ENCODE measurements at places on chromosomes 11 and 22.

DNA sequence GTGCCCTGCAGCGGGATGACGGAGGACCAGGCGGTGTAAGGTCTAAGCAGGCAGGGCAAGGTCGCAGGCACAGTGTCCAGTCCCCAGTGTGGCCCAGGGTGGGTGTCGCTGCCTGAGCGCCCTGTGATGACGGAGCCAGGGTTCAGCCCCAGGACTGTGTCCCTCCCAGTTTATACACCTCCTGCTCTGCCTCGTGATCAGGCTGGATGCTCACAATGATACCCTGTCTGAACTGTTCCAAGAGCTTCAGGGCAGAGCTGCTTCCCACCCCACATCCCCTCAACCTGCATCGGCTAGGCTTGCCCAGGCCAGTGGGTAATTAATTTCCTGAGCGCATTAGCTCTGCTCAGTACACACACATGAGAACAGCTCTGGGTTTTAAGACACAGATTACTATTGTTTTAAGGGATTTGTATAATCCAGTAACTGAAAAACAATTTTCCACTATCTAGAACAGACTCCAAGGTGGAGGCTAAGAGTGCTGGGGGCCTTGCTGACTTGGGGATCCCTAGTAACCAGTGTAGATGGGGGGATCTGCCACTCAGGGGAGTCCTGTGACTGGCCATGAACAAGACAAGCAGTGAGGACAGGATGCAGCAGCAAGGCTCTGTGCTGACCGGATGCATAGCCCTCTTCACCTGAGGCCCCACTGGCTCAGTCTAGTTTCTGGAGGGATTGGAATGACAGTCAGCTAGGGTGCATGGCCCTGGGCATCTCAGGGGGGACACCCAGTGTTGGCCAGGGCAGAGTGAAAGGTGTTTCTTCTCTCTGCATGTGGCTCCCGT lies 34.1 kb downstream of the GNAZ start:
- no peak for DNase-seq

GRCh38 chr11:63682066-63683021 lies 1.0 kb downstream of the RTN3 start:
- no peak for DNase-seq

GRCh38 chr11:84437071-84437980 lies 1151.2 kb upstream of the CCDC90B start:
- no peak for DNase-seq

GRCh38 chr11:86990031-86990430 lies 34.8 kb upstream of the FZD4 start:
- DNase-seq = no peak

GRCh38 chr11:39817241-39817640 lies 1642.2 kb downstream of the LRRC4C start:
- DNase-seq = no peak

DNA sequence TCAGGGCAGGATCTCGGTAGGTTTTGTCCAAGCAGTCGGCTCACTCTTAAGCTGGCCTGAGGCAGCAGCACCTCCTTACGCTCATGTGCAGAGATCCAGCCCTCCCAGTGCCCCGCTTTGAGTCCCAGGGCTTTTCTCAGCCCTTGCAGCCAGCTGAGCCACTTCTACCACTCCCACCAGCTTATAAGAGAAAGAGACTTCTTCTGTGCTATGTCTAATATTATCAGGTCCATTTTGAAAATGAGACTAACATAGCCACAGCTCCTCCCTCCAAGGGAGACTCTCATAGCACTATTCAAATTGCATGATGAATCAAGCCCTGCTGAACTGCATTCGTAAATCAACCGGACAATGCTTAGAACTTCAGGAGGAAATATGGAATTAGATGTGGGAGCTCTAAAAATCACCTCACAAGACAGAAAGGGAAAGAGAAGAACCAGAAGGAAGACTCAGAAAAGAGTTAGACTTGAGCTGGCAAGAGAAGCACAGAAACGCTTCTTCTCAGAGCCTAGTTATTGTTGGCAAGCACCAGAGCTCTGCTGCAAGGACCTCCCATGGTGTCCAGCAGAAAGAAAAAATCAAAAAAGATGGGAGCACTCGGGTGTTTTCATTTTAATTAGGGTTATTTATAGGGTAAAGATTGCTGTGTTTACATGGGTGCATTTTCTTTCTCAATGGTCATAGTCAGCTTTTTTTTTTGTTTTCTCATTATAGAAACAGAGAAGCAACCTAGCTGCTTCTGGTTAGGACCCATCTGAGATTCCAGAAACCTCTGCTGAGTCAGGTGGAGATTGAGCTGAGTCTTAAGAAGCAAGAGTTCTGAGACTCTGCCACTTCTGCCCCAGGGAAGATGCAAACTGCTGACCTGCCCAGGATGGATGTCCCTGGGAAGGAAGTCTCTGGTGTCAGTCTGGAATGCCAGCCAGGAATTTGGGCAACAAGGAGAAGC lies 181.4 kb downstream of the ETS1 start:
- DNase-seq = no peak

- no peak for DNase-seq
Measured at GRCh38 chr11:80104191-80104590, 663.4 kb upstream of the TENM4 start.

DNA sequence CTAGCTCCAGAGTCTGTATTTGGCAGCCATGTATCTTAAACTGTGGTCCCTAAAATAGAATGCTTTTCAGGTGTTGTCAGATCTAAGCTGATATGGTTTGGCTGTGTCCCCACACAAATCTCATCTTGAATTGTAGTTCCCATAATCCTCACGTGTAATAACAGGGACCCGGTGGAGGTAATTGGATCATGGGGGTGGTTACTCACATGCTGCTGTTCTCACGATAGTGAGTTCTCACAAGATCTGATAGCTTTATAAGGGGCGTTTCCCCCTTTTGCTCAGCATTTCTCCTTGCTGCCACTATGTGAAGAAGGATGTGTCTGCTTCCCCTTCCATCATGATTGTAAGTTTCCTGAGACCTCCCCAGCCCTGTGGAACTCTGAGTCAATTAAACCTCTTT lies 199.9 kb upstream of the ISX start:
- no peak for DNase-seq

DNA sequence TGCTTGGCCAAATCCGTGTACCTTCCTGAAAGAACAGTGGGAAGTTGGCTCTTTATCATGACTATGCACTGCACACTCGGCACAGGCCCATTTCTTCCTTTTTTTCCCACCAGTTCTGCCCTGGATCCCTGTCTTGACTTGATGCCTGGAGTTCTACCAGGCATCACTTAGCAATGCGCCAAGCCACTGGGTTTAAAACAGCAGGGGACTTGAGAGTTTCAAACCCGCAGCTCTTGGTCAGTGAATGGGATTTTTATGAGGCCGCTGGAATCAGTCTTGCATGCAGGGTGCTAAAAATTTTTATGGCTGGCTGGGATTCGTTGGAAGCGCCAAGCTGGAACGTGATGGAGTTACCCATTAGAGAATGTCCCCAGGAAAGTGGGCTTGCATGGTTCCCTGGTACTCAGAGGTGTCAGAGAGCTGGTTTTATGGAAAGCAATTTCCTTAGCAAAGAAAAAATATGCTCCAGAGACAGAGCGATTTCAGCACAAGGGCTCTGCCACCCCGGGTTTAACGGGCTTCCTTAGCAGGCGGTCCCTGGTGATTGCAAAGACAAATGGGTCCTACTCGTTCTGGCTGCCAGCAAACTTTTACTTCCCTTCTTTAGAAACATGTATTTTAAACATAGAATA lies 432.9 kb downstream of the TENM4 start:
- DNase-seq = no peak

- DNase-seq = no peak
Measured at GRCh38 chr11:79963856-79964645, 523.2 kb upstream of the TENM4 start.

- DNase-seq = no peak
Measured at GRCh38 chr22:31082606-31083376, 1.7 kb downstream of the SMTN start.

DNA sequence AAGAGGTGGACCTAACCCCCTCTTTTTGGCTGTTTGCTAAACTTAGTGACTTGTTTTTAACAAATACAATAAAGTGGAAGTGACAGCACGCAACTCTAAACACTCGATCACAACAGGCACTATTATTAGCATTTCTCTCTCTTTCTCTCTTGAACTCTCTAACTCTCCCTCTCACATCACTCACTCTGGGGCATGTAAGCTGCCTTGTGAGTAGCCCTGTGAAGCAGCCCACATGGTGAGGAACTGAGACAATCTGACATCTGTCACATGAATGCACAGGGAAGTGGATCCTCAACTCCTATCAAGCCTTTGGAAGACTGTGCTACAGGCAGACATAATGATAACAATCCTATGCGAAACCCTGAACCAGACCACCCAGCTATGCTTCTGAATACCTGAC lies 609.0 kb upstream of the CNTN5 start:
- DNase-seq = no peak

DNA sequence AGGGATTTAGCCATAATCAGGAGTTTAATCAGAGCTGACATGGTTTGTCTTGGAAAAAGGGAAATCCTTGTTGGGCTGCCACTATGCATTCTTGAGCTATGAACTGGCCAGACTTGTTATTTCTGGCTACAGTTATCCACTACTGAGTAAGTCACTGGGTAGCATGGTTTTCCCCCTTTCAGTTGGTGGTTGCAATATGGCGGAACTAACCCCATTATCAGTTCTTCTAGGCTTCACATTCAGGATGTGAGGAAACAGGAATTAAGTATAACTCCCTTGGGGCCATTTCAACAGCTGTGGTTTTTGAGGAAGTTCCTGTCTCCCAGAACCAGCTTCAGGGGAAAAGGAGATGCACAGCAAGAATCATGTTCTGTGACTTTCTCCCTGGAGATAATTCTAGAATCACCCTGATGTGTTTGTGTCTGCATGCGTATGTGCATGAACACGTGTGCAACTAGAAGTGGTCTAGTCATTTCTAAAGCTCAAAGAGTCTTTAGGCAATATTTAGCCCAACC lies 103.0 kb upstream of the CD44 start:
- DNase-seq = no peak

- no peak for DNase-seq
Measured at GRCh38 chr22:45572444-45572843, 69.8 kb downstream of the FBLN1 start.

DNA sequence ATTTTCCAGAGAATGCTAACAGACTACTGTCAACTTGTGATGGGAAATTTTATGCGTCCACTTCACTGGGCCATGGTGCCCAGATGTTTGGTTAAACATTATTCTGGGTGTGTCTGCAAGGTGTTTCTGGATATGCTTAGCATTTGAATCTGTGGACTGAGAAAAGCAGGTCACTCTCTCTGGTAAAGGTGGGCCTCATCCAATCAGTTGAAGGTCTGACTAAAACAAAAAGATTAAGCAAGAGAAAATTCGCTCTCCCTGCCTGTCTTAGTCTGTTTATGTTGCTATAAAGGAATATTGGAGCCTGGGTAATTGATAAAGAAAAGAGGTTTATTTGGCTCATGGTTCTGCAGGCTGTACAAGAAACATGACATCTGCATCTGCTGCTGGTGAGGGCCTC lies 32.1 kb upstream of the CD81 start:
- no peak for DNase-seq

- DNase-seq = no peak
Measured at GRCh38 chr11:17163736-17164135, 44.0 kb downstream of the PIK3C2A start.

GRCh38 chr11:35357923-35358322 lies 61.4 kb downstream of the SLC1A2 start:
- no peak for DNase-seq

GRCh38 chr22:31954535-31955523 lies 10.5 kb downstream of the YWHAH start:
- DNase-seq = no peak

GRCh38 chr11:114168691-114169090 lies 109.2 kb downstream of the ZBTB16 start:
- DNase-seq = no peak

- peak; percentile 56 for DNase-seq
Measured at GRCh38 chr11:46308631-46309419, 31.4 kb downstream of the CREB3L1 start.

DNA sequence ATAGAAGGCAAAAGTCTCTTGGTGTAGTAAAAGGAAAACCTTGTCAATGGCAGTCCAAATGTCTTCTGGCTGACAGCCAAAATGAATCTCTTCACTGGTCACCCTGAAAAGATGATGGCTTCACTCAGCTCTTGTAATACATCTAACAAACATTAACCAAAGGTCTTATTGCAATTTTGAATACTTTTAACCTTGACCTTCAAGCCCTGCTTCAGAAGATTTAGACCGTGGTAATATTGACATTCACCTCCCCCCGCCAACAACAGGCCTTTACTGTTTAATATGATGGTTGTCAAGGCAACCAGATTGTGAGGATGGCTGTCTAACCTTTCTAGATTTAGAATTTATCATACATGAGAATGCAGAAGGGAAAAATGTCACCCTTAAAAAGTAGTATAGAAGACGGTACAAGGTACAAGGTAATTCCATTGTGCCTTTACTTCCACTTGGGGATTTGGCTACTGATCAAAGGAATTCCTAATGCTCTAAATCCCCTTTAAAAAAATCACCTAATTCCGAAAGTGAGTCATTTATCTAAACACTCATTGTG lies 342.3 kb downstream of the LARGE1 start:
- no peak for DNase-seq

GRCh38 chr11:74341921-74342320 lies 30.5 kb upstream of the P4HA3 start:
- DNase-seq = no peak

DNA sequence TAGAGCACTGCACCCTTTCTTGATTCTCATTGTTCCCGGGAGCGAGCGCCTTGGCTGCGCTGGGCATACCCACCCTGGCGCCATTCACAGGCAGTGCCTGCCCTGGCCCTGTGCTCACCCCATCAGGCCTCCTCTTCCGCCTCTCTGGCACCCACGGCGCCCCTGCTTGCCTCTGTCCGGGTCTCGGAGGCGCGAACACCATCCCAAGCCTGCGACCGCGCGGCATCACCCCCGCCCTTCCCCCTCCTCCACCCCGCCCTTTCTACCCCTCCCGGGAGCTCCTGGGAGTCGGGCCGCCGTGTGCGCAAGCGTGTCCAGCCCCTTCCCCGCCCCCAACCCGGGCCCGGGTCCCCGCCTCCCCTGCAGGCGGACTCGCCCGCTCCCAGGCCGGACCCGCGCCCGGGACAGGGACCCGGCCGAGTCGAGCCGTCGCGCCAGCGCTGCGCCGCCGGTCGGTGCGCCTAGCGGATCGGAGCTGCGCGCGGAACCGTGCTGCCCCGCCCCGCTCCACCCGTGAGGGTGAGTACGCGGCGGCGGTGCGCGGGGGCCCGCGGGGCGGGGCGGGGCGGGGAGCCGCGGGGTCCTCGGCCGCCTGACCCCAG lies at the start of gene ST3GAL4:
Gene ST3GAL4, plus strand, starts transcription at position 363 of the 602 bp plus-strand sequence. CDS start 50,470 bp downstream, outside the sequence.
- peak; percentile 47 for DNase-seq

- DNase-seq = no peak
Measured at GRCh38 chr11:31943056-31943780, 132.1 kb upstream of the PAX6 start.

DNA sequence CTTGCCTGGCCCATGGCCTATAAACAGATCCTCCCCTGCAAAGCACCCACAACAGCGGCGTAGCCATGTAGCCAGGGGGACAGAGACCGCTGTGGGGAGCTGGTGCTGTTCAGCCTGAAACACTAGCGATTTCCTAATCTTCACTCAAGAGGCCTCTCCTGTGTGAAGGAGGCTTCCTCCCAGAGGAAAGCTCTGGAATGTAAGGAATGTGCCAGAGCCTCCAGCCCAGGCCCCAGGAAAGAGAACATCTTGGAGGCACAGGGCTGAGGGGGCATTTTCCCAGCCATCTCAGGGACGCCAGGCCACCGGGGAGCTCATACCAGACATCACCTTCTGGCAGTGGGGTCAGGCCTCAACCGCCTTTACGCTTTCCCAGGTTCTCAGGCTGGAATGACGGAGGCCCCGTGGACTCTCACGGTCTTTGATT lies 24.0 kb downstream of the MIAT start:
- DNase-seq = no peak

- DNase-seq = no peak
Measured at GRCh38 chr11:24470431-24470830, 26.4 kb upstream of the LUZP2 start.
